ENCODE measurements at places on chromosomes 6 and 20. TPM values are rescaled to one million over a fixed set of nuclear protein-coding genes. Genes with fewer than 3 reads are reported as not detected.

Gene TTPAL
- polyA plus RNA-seq = 9.3 TPM

Gene WFDC10B
- polyA plus RNA-seq = not detected

Gene HLA-DQA1
- polyA plus RNA-seq = not detected

Gene SAYSD1
- polyA plus RNA-seq = 8.1 TPM

Gene C6orf132
- 1.1 TPM for polyA plus RNA-seq

Gene DLL1
- 0.04 TPM for polyA plus RNA-seq
